ENCODE measurements at places on chromosomes 4 and X.
A peak's percentile ranks its signal among the peaks of the same experiment; 100 is the strongest.

- no peak for DNase-seq
Observed at GRCh38 chrX:96102997-96103396, 581.6 kb upstream of the DIAPH2 start.

DNA sequence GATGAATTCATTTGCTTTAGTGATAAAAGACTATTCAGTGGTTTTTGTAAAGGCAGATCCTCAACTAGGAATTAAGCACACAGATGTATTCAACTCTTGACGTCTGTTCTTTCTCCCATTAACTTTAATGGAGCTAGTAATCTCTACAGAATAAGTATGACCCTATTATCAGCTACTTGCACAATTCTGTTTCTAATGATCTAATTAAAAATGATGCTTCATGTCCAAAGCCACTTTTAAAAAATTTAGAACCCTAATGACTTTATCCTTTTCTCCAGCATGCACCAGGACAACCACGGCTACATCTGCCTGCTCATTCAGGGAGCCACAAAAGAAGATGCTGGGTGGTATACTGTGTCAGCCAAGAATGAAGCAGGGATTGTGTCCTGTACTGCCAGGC, 85.4 kb downstream of the CBR4 start:
- no peak for DNase-seq

- DNase-seq = no peak
Observed at GRCh38 chr4:2866160-2866861, 22.7 kb downstream of the ADD1 start.

DNA sequence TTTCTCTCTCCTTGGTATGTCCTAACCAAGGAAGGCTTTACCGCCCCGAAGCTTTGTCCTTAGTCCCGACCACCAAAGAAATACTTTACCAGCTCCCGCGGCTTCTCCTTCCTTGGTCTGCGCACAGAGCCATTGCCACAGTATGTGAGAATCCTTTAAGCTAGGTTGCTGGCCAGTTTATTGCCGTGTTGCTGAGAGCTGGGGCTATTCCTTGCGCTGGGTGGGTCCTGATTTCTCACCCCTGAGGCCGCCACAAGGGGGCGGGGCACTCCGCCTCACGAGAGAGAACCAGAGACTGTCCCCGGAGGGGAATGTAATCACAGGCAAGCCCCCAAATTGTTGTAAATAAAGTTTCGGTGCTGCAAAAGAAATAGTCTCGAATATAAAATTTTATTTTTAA, 331.0 kb upstream of the PCDH10 start:
- DNase-seq = no peak

GRCh38 chr4:1459081-1459721, 53.0 kb upstream of the NKX1-1 start:
- no peak for DNase-seq

DNA sequence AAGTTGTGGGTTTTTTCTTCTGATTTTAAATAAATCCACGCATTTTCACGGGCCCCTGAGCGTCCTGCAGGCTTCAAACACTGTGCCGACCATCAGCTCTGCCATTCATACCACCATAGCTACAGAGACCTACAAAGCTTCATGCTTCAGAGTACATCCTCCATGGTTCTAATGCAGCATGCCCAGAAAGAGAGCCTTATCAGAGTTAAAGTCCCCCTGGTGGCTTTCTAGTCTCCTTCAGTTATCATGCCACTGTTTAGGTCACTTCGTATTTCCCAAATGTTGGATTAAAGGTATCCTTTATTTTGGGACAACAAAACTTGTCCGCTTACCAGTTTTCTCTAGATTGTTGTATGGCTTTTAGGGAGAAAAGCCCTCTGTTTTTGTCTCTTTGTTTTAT, 66.7 kb upstream of the VCX2 start:
- DNase-seq = no peak

- no peak for DNase-seq
Observed at GRCh38 chrX:68908071-68908470, 79.2 kb downstream of the EFNB1 start.

GRCh38 chr4:2551118-2551517, 14.7 kb downstream of the FAM193A start:
- DNase-seq = no peak

DNA sequence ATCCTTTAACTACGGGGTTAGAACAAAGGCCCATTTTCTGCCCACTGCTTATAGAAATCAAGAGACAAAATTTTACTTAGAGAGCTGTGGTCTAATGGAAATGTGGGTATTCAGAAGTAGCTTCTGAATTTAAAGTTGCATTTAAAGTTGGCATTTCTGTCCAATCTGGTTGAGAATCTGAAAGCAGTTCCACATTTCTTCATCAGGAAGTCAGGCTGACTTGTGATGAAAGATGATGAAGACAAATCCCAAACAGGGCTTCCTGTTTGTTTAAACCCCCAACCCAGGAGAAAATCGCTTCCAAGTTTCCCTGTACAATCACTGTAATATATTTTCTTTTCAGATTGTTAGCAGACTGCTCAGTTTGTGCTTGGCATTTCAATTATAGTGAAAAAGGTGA, 345.3 kb downstream of the SPRY1 start:
- no peak for DNase-seq

DNA sequence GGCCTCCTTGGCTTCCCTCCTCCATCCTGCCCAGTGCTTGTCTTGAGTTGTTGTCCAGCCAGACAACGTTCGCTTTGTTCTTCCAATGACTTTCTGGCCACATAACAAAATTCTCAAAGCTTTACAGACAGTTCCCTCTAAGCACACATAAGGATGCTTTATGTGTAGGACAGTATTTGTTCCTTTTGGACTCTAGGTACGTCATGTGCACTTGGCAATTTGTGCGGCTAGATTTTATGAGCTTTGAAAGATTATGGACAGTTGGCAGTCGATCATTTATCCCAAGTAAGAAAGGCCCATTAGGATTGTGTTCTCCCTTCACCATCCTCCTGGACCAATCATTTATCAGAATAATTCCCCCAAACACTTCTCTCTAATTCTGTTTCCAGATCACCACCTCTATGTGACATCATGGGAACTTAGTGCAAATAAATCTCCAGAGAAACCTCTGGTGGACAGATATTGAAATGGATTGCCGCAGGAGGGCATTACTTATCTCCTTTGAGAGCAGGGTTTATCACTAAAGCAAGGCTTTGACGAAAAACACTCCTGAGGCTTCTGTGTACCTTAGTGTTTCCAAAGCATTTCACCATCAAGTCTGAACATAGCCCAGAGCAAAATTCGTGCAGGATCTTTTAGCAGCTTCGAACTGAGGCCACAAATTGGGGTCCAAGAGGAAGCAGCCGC, 77.4 kb upstream of the BMPR1B start:
- DNase-seq = no peak

DNA sequence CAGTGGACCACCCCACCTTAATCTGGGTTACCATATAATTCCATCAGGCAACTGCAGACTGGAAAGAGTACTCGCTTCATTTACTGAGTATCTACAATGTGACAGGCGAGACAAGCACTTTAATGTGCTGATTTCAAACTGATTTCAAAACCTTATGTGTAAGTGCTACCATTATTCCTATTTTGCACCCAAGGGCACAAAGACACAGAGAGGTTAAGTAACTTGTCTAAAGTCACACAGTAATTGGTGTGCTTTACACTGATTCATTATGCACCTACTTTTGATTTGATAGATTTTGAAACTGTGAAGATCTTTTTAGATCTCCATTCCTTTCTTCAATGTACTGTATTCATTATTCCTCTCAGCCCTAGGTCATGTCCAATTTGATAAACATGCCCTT, 192.4 kb downstream of the MGST2 start:
- DNase-seq = no peak

- DNase-seq = no peak
Observed at GRCh38 chrX:69808375-69808774, 192.5 kb downstream of the EDA start.

DNA sequence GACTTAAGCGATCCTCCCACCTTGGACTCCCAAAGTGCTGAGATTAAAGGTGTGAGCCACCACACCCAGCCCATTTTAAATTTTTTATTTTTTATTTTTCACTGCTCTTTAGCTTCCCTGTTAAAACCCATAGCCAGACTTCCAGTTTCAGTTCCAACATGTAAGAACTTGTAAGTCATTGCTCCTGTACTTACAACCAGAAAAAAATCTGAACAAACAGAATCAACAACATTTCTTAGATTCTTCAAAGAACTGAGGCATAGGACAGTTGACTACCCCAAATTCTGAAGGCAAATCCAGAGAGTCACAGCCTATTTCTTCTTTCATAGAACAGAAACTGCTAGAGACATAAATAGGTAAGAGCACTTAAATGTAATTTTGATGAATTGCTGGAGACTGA, 8.1 kb downstream of the GPRASP3 start:
- DNase-seq = no peak

GRCh38 chr4:152534541-152535359, 1.1 kb downstream of the FBXW7 start:
- DNase-seq = peak; percentile 32

DNA sequence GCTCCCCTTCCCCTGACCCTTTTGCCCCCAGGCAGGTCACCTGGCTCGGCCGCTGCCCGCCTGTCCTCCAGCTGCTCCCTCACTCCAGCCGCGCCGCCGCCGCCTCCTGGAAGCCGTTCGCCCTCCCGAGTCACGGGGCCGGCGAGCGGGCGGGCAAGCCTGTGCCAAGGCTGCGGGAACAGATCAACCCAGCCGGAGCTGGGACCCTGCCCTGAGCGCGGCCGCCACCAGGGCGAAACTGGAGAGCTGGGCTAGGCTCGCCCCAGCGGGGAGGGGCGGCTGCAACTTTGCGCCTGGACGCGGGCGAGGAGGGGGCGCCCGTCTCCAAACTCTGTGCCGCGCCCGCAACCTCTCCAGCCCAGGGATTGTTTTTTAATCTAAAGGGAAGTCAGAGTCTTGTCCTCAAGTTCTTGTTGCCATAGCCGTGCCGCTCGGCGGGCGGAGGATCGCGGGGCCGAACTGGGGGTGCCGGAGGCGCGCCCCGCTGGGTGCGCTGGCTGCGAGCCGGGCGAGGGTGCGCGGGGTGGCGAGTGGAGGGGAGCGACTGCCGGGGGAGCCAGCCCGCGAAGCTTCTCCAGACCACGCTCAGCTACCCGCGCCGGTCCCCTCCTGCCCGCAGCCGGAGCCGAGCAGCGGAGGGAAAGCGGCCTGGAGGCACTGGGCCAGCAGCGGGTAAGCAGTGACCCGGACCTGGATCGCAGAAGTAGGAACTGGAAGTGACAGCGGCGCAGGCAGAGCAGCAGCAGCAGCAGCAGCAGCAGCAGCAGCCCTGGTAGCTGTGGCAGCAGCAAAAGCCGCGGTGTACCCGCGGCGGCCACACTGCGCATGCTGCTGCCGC, 13.4 kb downstream of the ARHGEF6 start:
- peak; percentile 74 for DNase-seq

DNA sequence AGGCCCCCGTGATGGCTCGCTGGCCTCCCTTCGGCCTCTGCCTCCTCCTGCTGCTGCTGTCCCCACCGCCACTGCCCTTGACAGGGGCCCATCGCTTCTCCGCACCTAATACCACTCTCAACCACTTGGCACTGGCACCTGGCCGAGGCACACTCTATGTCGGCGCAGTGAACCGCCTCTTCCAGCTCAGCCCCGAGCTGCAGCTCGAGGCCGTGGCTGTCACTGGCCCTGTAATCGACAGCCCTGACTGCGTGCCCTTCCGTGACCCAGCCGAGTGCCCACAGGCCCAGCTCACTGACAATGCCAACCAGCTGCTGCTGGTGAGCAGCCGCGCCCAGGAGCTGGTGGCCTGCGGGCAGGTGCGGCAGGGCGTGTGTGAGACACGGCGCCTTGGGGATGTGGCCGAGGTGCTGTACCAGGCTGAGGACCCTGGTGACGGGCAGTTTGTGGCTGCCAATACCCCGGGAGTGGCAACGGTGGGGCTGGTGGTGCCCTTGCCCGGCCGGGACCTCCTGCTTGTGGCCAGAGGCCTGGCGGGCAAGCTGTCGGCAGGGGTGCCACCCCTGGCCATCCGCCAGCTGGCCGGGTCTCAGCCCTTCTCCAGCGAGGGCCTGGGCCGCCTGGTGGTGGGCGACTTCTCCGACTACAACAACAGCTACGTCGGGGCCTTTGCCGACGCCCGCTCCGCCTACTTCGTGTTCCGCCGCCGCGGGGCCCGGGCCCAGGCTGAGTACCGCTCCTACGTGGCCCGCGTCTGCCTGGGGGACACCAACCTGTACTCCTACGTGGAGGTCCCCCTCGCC, 3.0 kb downstream of the PLXNB3 start:
- peak; percentile 6 for DNase-seq

GRCh38 chr4:48960988-48961635, 25.0 kb upstream of the CWH43 start:
- DNase-seq = no peak

- DNase-seq = peak; percentile 4
Observed at GRCh38 chr4:27278615-27279375, 418.2 kb downstream of the STIM2 start.

- DNase-seq = no peak
Observed at GRCh38 chrX:72340626-72341025, 34.9 kb upstream of the CITED1 start.

DNA sequence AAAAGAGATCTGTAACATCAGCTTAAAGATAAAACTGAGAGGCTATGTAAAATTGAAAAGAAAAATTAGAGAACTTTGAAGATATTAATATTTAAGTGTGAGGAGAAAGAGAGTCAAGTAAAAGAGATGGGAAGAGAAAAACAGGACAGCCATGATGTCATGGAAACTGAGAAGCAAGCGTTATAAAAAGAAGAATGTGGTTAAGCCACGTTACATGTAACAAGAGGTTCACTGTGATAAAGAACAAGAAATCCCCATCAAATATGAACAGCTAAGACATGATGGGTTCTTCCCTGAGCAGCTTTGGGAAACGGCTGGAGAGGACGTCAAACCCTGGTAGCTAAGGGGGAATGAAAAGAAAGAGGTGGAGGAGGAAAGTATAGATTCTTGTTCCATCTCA, 1269.3 kb upstream of the TENM3 start:
- no peak for DNase-seq

DNA sequence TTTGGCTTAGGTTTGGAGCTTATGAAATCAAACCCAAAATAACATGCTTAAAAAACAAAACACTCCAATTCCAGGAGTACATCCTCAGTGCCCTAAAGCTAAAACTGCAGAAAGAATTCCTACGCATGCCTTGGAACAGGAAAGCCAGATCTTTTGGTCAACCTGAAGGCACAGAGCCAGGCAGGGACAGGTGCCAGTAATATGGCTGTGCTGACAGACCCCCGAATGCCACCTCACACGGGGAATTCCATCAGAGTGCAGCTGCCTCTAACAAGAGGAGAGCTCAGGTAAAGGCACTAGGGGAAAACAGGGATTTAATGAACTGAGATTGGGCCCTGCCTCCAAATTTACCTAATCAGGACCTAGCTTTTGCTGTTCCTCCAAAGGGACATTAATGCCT, 77.1 kb downstream of the SHISA3 start:
- no peak for DNase-seq

GRCh38 chrX:130339408-130340222, at the start of gene SLC25A14:
Gene SLC25A14 (plus strand): TSS chrX:130339919. CDS start chrX:130340279, 360 bp downstream.
- DNase-seq = peak; percentile 78

Measured in GM20000 (cell line).